ENCODE measurements at places on chromosomes 7 and 10. TPM values are rescaled to one million over a fixed set of nuclear protein-coding genes. Genes with fewer than 3 reads are reported as not detected.

- no peak for DNase-seq
Observed at GRCh38 chr10:100829097-100829870, 83.5 kb upstream of the SLF2 start.

DNA sequence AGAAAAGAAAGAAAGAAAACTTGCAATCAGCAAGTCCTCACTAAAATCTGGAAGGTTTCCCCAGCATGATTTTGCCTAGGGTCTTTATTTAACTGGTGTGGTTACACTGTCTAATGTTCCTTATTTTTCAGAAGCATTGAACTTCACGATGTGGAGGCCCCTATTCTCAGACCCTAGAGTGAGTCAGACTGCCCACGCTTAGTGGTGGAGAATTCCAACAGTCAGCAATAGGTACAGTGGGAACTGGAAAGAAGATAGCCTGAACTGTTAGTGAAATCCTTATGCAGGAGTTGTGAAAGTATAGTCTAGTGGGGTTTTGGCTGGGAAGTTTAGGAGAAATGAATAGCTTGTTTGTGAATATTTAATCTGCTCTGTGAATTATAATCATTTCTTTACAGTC lies 115.0 kb downstream of the FZD1 start:
- DNase-seq: no peak

DNA sequence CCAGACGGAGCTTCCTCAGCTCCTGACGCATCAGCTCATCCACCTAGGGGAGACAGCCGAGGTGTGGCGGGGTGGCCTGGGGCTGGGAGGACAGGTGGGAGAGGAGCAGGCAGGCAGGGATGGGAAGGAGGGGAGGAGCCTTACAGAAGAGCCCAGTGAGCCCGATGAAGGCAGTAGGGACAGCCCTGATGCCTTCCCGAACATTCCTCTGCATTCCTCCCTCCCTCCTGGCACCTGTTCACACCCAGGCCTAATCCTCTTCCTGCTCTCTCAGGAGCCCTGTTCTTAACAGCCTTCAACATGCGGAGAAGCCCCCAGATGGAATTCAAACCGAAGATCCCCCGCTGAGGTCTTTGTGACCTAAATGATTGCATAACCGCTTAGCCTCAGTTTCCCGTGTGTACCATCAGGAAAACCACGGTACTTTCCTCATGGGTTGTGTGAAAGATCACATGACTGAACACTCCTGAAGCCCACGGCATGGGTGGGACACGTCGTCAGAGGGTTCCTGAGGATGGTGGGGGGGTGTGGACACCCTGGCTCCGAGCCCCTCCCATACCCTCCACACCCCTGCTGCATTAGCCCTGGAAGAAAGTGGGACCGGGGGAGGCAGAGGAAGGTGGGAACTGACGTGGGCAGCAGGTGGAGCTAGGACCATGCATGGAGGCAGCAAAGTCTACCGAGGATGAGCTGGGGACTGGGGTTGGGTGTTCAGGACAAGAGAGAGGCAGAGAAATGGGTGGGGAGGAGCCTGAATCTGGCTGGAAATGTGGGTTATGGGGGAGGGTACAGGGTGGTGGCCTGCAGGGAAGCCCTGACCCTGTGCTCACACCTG lies 8.8 kb upstream of the ASB10 start:
- DNase-seq: no peak

GRCh38 chr7:28811701-28812430 lies 146.3 kb downstream of the TRIL start:
- no peak for DNase-seq

DNA sequence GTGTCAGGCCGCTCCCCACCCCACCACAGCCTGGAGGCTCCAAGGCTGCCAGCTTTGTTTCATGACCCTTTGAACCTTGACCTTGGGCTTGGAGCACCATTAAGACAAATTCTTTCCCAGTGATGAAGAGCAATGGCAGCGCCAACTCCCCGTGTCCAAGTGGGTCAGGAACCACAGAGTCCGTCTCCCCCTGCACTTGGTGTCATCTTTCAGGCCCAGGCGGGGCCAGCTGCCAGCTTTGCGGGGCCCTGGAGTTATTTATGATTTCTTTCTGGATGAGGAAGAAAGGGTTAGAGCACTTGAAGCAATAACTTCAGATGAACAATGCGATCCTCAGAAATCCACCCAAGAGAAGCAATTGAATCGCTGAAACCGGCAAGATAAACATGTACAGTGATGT lies 110.8 kb downstream of the MYL10 start:
- DNase-seq: no peak

DNA sequence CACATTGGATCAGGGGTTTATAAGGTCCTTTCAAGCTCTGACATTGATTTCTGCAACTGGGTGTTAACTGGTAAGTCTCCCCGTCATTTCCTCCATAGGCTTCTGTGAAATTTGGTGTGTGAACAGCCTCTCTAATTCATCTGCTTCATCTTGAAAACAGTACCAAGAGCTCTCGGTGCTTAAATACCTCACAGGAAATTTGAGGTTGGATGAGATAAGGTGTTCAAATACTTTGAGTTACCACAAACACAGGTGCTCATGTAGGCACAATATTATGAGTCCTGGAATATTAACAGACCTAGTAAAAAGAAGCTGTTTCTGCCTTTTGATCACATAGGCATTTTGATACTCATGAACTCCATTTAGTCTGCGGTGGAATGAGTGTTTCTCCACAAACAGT lies 85.2 kb downstream of the RTKN2 start:
- peak; percentile 75 for DNase-seq

DNA sequence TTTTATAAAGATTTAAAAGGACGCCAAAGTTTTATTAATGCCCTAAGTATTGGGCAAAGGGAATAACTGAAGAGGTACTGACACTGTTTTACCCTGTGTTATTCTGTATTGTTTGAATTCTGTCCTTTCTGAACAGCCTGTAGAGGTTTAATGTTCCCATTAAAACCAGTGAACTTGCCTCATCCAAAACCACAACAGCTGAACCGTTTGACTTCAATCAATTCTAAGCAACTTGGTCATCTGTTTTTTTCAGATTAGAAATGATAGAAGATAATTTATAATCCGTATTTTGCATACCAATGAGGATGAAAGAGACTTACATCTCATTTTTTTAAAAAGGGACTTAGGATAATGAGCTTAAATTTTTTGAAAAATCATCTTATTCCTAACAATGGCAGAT lies 40.4 kb downstream of the HACD1 start:
- DNase-seq: no peak

HOXA1 gene
- 0.55 TPM for total RNA-seq

- DNase-seq: no peak
Observed at GRCh38 chr7:153406486-153406872, 645.7 kb upstream of the DPP6 start.

DNA sequence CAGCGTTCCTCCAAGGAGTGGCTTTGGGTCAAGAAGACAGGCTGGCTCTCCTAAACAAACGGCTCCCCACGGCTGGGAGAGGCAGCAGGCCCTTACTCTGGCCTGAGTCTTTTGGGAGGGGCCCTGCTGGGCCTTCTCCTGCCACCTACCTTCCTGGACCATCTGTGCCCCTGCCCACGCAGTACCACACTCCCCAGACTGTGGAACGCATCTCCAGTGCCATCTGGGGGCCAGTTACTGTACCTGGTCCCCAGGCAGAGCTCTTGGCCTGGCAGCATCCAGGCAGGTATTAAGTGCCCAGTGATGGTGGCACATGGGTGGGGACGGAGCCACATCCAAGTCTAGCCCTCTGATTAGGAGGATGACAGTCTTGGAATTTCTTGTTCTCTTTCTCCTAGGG lies 14.4 kb downstream of the ALKBH4 start:
- peak; percentile 38 for DNase-seq
